ENCODE measurements at places on chromosomes 11 and 22. TPM values are rescaled to one million over a fixed set of nuclear protein-coding genes. Genes with fewer than 3 reads are reported as not detected.

OR2AT4 gene
- not detected for total RNA-seq

KDM4D gene
- 0.43 TPM for total RNA-seq

TRIM29 gene
- 0.57 TPM for total RNA-seq

HORMAD2 gene
- under 0.01 TPM for total RNA-seq

CSNK2A3 gene
- total RNA-seq, result 1.1 TPM

CHADL gene
- total RNA-seq, result 1.8 TPM

GSTT2 gene
- 0.14 TPM for total RNA-seq

All from smooth muscle cell of bladder (primary cell).